ENCODE measurements at places on chromosomes 5 and 9. TPM values are rescaled to one million over a fixed set of nuclear protein-coding genes. Genes with fewer than 3 reads are reported as not detected.
A peak's percentile ranks its signal among the peaks of the same experiment; 100 is the strongest.

GRCh38 chr5:171893290-171893886 is 107.8 kb downstream of the SMIM23 start:
- H3K36me3 ChIP-seq: no peaks in the 10 kb centered on the region
- no peak overlapping the region for H3K27ac ChIP-seq
- H3K4me3 ChIP-seq: no peak overlapping the region
- DNase-seq: no peak

DNA sequence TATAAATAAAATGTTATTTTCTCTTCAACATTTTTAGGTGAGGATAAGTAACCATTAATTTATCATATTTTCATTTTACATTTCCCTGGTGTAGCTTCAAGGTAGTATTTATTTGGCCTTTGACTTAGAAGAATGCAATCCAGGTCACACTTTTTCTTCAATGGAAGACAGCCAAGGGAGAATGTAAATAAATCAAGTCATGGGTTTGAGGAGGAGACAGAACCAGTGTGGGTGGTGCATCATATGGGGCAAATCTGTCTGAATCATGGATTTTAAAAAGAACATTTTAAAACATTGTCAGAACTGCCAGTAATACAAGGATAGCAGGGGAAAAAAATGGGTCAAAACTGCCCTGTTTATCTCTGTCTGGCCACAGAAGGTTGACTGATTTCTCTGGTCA is 229.5 kb downstream of the FAM114A2 start:
- H3K27me3 ChIP-seq: no peaks in the 10 kb centered on the region
- no peak for DNase-seq
- no peaks in the 10 kb centered on the region for H3K36me3 ChIP-seq
- no peak overlapping the region for H3K27ac ChIP-seq
- no peak overlapping the region for H3K4me3 ChIP-seq

DNA sequence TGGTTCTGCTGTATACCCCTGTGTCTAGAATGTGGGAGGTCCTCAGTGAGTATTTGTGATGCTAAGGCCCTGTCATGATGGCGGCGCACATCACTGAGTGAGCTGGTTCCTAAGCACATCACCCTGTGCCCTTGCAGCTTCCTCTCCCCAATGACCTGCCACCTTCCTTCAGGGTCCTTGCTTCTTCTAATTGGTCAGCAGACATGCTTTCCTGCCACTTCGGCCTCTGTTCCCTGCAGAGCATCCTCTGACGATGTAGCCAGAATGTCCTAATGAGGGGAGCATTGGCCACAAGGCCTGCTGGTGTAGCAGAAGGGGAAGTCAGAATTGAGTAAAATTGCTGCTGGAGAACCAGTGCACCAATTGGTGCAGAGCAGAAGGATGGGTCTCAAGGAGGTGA is 31.1 kb upstream of the ANGPTL2 start:
- no peak overlapping the region for H3K4me3 ChIP-seq
- no peak for DNase-seq
- H3K27ac ChIP-seq: peak overlapping the region; percentile 34
- no peaks in the 10 kb centered on the region for H3K27me3 ChIP-seq

DNA sequence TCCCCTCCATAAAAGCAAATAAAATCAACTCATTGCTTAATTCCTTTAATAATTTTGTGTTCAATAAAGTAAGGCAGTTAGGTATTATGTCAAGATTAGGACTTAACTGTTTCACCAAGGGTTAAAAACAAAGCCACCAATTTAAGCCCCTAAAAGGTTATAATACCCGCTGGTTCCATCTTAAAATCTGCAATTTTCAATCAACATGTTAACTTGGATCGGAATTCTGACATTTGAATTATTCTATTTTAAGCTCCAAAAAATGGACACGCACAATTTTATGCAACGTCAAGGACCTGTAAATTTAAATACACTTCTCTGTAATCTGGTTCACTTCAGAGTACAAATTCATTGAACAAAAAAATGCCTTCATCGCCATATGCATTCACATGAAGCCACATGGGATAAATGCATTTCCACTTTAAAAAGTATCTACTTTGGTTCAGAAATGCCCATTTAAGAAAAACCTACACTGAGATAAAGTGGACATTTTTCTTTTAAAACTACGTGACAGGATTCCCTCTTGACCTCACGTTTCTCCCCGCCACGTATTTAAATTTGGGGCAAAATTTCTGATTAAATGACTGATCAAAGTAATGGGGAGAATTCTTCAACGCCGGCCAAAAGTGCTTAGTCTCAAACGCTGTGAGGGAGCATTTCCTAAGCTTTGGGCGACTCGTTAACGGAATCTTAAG is 721 bp downstream of the GIN1 start:
- H3K36me3 ChIP-seq: no peaks in the 10 kb centered on the region
- no peak for DNase-seq
- peak overlapping the region; percentile 95 for H3K4me3 ChIP-seq
- H3K4me1 ChIP-seq: peaks cover 11% of the 10 kb centered on the region
- peak overlapping the region; percentile 96 for H3K27ac ChIP-seq

DNA sequence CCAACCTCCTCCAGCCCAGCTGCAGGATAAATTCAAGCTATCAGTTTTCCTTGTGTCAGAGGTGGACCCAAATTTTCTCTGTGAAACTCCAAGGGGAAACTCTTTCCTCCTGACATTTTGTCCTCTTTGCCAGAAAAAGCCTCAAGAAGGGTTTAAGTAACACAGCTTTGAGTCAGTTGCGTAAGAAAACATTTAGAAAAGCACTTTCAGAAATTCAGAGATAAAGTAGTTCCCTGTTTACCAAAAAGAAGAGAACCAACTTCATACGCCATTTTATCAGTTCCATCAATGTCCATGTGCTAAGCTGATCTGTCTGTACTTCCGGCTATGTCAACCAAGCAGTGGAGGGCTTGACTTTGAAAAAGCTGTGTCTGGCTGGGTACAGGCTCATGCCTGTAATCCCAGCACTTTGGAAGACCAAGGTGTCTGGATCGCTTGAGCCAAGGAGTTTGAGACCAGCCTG is 19.9 kb upstream of the SUSD1 start:
- H3K36me3 ChIP-seq: no peaks in the 10 kb centered on the region
- H3K4me1 ChIP-seq: peaks cover 5% of the 10 kb centered on the region

GRCh38 chr5:98769210-98769958 is 4.1 kb upstream of the RGMB start:
- peak; percentile 55 for DNase-seq
- peaks cover 36% of the 10 kb centered on the region for H3K4me1 ChIP-seq
- peak overlapping the region; percentile 65 for H3K4me3 ChIP-seq
- peaks cover 84% of the 10 kb centered on the region for H3K27me3 ChIP-seq
- peak overlapping the region; percentile 27 for H3K27ac ChIP-seq

The PPIC gene
- 54.3 TPM for total RNA-seq

The QRFP gene
- total RNA-seq: not detected
